HEK293T (cell line): ENCODE measurements at places on chromosomes 12 and 14.

GRCh38 chr12:110746550-110746949 lies 3.9 kb upstream of the PPP1CC start:
- DNase-seq, result no peak

DNA sequence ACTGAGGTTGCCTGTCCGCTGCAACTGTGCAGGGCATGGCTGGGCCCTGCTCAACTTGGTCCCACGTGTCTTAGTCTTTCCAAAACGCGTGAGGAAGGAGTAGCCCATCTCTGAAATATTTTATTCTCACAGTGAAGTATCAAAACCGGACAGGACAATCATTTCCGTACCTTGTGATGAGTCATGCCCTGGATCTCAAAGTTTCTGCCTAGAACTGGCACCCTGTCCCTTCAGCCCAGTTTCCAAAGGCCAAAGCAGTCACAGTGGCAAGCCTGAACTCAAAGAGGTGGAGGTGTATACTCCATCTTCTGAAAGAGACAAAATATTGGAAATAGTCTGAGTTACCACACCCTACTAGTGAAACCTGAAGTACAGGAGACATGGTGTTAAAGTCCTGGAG lies 28.5 kb upstream of the SRGAP1 start:
- no peak for DNase-seq

DNA sequence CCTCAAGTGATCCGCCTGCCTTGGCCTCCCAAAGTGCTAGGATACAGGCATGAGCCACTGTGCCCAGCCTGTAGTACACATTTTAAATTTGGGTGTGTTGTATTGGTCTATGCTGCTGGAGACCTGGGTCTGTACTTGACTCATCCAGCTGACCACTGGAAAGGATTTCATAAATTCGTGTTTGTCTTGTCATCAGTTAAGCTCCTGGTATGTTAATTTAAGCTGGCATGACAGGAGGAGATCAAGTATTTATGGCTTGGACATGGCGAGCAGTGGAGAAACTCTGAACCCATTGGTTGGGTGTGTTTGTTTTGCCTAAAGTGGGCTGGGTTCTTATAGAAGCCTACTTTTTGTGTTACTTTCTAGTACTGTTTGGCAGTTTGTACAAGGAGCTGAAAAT lies 24.2 kb downstream of the YY1 start:
- DNase-seq, result no peak

DNA sequence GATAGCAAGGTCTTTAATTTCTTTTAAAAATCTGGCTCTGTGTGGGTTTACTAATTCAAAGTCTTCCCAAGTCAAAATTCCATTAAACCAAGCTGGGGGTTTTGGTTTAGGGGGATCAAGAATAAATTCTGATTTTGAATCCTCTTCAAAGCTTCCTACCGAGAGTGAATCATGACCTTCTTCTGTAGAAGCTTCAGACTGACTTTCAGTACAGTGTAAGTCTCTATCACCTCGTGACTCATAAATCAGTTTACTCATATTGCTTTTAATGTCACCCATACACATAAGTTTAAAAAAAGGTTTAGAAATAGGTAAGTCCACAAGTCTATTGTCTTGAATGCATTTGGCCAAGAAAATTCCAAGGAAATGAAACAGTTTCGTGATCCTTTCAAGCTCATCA lies 80.6 kb upstream of the STRN3 start:
- DNase-seq, result no peak

GRCh38 chr12:55074806-55075205 lies 51.4 kb upstream of the OR9K2 start:
- DNase-seq, result no peak

- no peak for DNase-seq
Measured at GRCh38 chr14:85788470-85789233, 258.7 kb downstream of the FLRT2 start.

DNA sequence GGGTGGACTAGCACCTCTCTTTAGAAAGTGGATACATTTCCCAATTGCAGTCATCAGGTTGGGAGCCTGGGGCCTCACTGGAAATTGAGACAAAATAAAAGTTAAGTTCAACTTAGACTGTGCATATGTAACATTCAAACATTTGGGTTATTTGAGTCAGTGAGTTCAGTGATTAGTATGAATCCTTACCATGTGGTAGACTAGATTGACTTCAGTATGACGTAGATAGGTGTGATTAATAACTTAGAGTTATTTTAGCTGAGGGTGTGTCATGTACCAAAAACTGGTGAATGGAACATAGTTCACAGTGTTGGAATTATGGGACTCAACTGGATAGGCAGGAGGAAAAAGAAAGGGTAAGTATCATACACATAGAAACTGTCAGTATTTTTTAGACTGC lies 8.0 kb upstream of the SSTR1 start:
- no peak for DNase-seq

DNA sequence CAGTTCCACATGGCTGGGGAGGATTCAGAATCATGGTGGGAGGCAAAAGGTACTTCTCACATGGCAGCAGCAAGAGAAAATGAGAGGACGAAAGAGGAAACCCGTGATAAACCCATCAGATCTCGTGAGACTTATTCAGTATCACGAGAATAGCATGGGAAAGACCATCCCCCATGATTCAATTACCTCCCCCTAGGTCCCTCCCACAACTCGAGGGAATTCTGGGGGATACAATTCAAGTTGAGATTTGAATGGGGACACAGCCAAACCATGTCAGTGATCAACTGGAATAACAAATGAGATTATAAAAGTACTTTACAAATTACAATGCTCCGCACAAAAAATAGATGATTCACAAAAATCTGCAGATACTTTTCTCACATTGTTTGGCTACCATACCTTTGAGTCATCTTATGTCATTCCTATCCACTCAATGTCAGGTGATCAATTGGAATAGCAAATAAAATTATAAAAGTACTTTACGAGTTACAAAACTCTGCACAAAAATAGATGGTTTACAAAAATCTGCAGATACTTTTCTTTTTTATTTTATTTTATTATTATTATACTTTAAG lies 338.9 kb downstream of the C12orf50 start:
- DNase-seq, result no peak

DNA sequence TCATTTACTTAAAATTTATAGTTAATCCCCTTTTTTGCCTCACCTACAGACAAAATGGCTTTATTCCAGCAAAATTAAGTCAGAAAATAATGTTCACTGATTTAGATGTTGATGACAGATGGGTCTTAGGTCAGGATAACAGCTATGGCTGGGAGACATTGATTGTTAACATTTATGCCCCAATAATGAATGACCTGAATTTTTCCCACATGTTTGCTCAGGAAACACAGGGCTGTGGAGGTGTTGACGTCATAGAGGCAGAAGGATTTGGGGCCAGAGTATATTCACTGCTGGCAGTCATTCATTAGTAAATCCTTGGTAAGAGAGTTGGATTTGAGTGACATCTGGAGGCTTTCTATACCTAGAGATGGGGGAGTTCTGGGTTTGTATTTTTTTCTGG lies 121.3 kb downstream of the PDE3A start:
- DNase-seq, result no peak

GRCh38 chr14:67385120-67385519 lies 25.0 kb downstream of the EIF2S1 start:
- no peak for DNase-seq

GRCh38 chr14:80615831-80616230 lies 325.7 kb downstream of the CEP128 start:
- DNase-seq, result no peak

- DNase-seq, result no peak
Measured at GRCh38 chr14:51310505-51310944, 70.5 kb downstream of the TMX1 start.

DNA sequence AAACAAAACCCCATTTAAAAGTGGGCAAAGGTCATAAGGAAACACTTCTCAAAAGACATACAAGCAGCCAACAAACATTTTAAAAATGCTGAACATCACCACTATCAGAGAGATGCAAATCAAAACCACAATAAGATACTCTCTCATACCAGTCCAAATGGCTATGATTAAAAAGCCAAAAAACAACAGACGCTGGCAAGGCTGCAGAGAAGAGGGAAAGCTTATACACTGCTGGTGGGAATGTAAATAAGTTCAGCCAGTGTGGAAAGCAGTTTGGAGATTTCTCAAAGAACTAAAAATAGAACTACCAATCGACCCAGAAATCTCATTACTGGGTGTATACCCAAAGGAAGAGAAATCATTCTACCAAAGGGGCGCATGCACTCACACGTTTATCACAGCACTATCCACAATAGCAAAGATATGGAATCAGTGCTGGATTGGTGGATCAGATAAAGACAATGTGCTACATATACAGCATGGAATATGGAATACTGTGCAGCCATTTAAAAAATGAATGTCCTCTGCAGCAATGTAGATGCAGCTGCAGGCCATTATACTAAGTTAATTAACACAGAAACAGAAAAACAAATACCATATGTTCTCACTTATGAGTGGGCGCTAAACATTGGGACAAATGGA lies 102.1 kb upstream of the DAAM1 start:
- no peak for DNase-seq

- DNase-seq, result no peak
Measured at GRCh38 chr12:131637986-131638385, 72.9 kb upstream of the SFSWAP start.

GRCh38 chr12:40117818-40118217 lies 11.9 kb upstream of the SLC2A13 start:
- no peak for DNase-seq

DNA sequence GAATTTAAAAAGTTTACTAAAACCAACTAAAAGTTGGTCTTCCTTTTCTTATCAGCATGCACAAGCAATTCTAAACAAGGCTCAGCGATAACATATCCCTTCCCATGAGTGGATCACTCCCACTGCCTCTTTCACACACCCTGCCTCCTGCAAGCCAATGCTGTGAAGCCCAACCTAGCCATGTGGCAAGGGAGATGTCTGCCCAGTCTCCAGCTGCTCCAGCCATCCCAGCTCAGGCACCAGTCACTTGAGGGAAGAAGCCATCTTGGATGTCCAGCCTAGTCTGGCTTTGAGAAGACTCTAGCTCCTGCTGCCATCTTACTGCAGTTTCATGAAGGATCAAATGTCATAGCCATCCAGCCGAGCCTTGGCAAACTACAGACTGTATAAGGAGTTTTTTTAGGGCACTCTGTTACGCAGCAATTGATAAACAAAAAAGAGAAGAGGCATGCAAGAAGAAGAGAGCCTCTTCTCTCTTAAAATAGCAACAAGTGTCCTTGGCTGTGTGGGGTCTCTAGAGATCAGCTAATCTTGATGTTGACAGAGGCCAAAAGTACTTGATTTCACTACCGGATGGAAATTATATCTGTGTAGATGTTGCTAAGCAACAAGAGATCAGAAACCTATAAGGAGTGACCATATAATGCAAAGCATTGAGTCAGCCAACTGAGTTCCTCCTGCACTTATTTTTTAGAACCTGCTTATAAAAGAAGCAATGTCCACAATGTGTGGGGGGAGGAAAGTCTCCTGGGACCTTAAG lies 108.9 kb downstream of the PTCSC3 start:
- DNase-seq, result no peak

- DNase-seq, result no peak
Measured at GRCh38 chr14:50008562-50008961, 107.8 kb downstream of the VCPKMT start.

GRCh38 chr14:34219661-34220377 lies 242.2 kb downstream of the SPTSSA start:
- DNase-seq, result no peak

- DNase-seq, result no peak
Measured at GRCh38 chr12:5479761-5480160, 47.9 kb downstream of the NTF3 start.

DNA sequence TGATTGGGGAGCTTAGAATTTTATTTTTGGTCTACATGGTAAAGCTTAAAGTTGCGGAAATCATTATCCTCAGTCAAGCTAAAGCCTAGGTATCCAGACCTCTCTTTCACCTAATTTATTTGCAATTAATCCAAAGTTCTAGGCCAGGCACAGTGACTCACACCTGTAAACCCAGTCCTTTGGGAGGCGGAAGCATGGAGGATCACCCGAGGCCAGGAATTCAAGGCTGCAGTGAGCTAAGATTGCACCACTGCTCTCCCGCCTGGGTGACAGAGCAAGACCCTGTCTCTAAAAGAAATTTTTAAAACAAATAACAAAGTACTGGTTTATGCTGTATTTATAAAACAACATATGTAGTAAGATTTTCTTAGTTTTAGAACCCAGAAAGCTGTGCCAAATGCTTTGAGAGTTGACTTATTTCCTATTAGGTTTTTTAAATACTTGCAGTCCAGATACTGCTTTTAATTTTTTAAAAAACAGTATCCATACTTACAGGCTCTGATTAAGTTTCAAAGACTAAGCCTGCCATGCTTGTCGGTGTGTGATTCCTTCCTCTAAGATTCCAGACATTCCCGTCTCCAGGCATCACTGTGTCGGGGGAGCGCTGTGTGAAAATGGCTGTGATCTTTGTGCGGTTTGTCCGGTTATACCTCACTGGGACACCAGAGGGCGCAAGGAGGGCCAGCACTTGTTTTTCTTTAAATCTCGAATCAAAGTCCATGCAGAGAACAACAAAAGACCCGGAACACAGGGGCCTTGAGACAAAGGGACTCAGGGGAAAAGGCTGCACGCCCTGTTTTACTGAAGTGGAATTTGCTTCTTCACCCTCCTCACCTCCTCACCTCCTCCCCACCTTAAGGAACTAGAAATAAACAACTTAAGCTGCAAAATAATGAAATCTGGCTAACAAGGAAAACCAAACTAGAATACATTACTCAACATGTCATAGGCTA lies 24.6 kb upstream of the TMPO start:
- peak; percentile 77 for DNase-seq

DNA sequence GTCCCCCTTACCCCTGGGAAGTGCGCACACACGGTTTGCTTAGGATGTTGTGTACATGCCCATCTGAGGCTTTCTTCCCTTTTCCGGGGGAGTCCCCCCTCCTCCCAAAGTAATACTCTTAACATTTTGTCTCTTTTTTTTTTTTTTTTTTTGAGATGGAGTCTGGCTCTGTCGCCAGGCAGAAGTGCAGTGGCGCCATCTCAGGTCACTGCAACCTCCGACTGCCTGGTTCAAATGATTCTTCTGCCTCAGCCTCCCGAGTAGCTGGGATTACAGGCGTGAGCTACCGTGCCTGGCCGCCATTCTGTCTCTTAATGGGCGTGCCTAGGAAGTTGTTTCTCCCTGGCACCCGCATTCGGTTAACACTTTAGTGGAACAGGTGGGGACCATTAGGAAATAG lies 4.5 kb upstream of the GMFB start:
- no peak for DNase-seq

DNA sequence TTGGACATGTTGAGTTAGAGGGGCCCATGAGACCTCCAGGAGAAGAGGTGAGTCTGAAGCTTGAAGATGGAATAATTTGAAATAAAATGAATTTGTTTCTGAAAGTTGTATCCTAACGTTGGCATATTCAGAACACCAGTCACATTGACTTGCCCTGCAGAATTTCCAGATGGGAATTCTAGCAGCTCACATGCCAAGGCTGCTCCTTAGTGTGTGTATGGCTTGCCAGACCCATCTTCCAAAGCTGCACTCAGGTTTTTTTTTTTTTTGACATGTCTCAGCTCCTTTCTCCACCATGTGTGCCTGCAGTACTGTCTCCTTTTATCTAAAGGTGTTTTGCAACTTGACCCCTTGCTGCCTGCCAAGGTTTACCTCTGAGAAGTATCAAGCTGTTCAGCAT lies 261.9 kb downstream of the NRXN3 start:
- no peak for DNase-seq
